ENCODE measurements at places on chromosomes 12 and 14. TPM values are rescaled to one million over a fixed set of nuclear protein-coding genes. Genes with fewer than 3 reads are reported as not detected.

Gene OR10AD1
- not detected for total RNA-seq

Gene ASCL4
- not detected for total RNA-seq

Gene RAB5B
- total RNA-seq = 77.3 TPM

Gene NELL2
- total RNA-seq = not detected

Gene SCNN1A
- 0.57 TPM for total RNA-seq

Gene FAM234B
- 7.0 TPM for total RNA-seq

Gene GALNT9
- total RNA-seq = 0.22 TPM

Gene OR8S1
- total RNA-seq = not detected

Gene IL26
- not detected for total RNA-seq

Gene RTL1
- total RNA-seq = not detected

Gene LBHD2
- total RNA-seq = not detected

Gene ZNF385A
- 1.1 TPM for total RNA-seq

Gene NFATC4
- total RNA-seq = 57.7 TPM

Gene KCNMB4
- total RNA-seq = 1.4 TPM

Gene EAPP
- total RNA-seq = 37.9 TPM

Gene NEUROD4
- not detected for total RNA-seq

Gene ADGRD1
- total RNA-seq = not detected

Gene SLC17A8
- not detected for total RNA-seq

Gene ZNF891
- total RNA-seq = 0.44 TPM

Gene MGST1
- 25.5 TPM for total RNA-seq

Gene TAS2R19
- total RNA-seq = 4.9 TPM

Gene OTUB2
- 0.66 TPM for total RNA-seq

Gene OTX2
- total RNA-seq = not detected

Gene SPX
- total RNA-seq = 0.29 TPM

Gene RBMS2
- 39.8 TPM for total RNA-seq

Gene PRB2
- not detected for total RNA-seq

Gene SIX4
- total RNA-seq = 16.6 TPM

Gene ENDOU
- not detected for total RNA-seq

Gene MORN3
- 1.5 TPM for total RNA-seq

Gene PUS7L
- 33.8 TPM for total RNA-seq

Gene RDH11
- 147 TPM for total RNA-seq

Gene TBC1D30
- total RNA-seq = under 0.01 TPM

Gene TSHR
- total RNA-seq = not detected

Gene MYRFL
- total RNA-seq = not detected

Gene ERBB3
- total RNA-seq = under 0.01 TPM

Gene SIX1
- 0.57 TPM for total RNA-seq

Gene KLRC1
- not detected for total RNA-seq

Gene NGB
- not detected for total RNA-seq

Gene TNFAIP2
- total RNA-seq = 69.7 TPM

Gene MRPS35
- 46.6 TPM for total RNA-seq

Gene OAS1
- 4.7 TPM for total RNA-seq

Gene TAS2R42
- not detected for total RNA-seq

Gene GPRC5D
- total RNA-seq = not detected

Gene CMA1
- not detected for total RNA-seq

Gene MIS18BP1
- total RNA-seq = 61.0 TPM

Gene AQP2
- not detected for total RNA-seq

Gene OR4E1
- total RNA-seq = not detected

All from placental pericyte (primary cell).